ENCODE measurements at places on chromosomes 12 and 14.
A peak's percentile ranks its signal among the peaks of the same experiment; 100 is the strongest.

- DNase-seq: no peak
Measured at GRCh38 chr12:38585086-38585485, 268.5 kb downstream of the ALG10B start.

DNA sequence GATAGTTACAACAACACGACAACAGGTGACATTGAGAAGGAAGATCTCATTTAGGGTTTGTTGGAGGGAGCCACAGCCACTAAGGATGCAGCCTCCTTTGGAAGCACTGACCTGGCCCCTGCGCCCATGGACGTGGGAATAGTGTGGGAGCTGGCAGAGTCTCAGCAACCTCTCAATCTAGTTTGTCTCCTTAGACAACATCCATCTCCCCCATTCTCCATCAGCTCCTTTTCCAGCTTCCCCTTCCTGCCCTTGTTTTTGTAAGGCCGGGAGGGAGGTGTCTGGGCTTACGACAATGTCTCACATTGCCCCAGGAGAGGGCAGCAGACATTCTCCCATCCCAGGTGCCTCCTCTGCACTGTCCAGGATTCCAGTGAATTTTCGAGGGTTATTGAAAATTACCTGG lies 170.2 kb upstream of the PZP start:
- DNase-seq: no peak

- DNase-seq: peak; percentile 59
Measured at GRCh38 chr12:119100933-119101332, 77.8 kb upstream of the HSPB8 start.

GRCh38 chr14:28243600-28243999 lies 523.0 kb upstream of the FOXG1 start:
- DNase-seq: no peak

DNA sequence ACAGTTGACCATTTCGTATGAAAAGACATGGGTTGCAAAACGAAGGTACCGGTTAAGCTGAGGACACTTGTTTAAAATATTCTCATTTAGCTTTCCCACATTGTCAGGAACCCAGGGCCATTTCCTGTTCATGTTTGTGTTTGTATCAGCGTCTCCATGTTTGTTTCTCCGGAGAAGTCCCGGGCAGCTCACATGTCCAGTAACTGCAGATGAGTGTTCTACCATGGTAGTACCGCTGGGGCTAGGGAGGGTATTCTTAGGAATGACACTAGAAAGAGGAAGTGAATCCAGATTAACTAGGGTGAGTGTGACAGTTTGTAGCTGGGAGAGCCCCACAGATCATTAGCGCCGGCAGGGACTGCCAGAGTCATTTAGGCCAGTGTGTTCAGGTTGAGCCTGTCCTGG lies 50.0 kb upstream of the EVL start:
- no peak for DNase-seq

DNA sequence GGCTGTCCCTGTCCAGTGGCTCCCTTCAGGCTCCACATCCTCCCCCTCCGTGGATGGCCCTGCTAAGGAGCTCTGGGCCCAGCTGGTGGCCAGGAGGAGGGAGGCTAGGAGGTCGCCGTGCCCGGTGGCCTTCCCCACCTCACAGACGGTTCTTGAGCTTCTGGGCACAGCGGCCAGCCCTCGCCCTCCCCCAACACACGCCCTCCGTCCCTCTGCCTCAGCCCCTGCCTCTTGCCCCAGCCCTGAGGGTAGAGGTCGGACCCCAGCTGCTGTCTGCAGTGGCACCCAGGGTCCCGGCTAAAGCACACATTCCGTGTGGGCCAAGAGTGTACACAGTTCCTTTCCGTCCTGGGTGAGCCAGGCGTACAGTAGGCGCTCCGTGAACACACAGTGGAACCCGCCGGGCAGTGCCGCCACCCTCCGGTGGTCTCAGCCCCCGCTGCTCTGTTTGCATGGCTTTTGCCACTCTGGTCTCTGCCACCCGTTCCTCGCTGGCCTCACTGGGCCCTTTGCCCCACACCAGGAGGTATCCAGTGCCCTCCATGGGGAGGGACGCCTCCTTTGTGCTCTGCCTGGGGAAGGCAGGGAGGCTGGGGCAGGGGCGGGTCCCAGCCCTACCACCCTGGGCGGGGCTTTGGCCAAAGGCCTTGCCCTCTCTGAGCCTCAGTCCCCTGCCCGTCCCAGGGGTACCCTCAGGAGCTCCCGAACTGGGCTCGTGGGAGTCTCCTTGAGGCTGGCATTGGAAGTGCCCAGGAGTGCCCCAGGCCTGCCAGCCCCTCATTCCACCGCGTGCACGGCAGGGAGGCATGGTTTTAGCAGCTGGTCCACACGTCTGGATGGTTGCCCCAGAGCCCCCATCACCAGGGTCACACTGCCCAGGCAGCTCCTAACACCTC lies 13.0 kb downstream of the TRMT61A start:
- no peak for DNase-seq

DNA sequence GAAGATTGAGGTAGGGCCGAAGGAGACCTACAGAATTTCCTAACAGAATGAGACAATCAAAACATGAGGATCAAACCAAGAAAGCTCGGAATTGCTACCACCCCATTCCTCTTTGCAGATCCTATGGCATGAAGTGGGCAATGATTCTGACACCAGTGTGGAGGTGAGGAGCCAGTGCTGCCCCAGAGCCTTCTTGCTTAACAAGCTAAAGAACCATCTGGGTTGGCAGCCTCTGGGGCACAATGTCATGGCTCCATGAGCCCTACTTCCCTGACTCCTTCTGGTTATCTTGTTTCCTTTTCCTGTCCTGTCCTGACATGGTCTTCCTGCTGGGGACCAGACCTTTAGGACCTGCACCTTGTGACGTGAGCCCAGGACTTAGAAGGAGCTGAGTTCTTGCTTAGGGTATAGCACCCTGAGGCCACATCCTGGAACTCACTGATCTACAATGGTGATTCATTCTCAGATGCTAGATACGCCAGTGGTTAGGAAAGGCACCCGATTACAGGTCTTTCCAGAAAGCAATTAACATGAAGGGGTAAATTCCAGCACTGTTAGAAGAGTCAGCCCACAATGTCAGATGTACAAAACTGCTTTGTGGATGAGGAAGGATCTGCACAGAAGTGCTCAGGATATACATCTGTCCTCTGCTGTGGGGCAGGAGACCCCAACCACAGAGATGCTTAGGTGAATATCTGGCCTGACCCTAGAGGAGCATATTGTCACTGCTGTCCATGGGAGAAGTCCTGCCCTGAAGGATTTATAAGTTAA lies 324.2 kb downstream of the ZFP36L1 start:
- no peak for DNase-seq

GRCh38 chr12:105384916-105385535 lies 54.5 kb downstream of the C12orf75 start:
- DNase-seq: no peak

GRCh38 chr14:89175881-89176799 lies 240.9 kb downstream of the FOXN3 start:
- no peak for DNase-seq

- DNase-seq: no peak
Measured at GRCh38 chr12:34379142-34379541, 356.8 kb downstream of the ALG10 start.

DNA sequence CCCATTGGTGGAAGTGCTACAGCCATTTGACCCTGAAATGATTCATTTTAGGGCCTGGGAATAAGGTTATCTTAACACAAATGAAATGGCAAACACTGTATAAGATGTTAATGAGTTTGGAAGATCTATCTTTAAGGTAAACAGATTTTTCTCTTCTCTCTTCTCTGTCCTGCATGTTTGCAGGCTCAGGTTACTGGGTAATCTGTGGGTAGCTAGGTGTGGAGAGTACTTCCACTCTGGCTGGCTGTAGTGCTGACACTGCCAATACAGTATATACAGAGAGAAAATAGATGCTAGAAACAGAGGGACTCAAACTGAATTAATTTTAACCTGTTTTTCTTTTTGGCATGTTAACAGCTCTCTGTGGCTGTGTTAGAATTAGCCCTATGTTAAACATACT lies 84.6 kb downstream of the SLC38A6 start:
- no peak for DNase-seq

DNA sequence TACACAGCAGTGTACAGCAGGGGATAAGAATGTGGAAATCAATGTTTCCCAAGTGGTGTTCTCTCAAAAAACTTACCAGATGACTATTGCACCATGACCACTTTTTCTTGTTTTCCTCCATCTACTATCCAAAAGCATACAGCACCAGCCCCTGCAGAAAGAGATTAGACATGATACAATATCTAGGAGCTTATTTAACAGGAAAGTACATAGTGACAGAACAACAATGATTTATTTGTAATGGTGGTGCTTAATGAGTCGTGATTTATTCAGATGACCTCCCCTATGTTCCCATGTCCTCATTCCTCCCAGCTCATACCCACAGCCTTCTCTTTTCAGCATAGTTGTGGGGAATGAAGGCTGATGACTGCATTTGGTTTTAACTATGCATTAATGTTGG lies 413.6 kb downstream of the BTG1 start:
- no peak for DNase-seq

DNA sequence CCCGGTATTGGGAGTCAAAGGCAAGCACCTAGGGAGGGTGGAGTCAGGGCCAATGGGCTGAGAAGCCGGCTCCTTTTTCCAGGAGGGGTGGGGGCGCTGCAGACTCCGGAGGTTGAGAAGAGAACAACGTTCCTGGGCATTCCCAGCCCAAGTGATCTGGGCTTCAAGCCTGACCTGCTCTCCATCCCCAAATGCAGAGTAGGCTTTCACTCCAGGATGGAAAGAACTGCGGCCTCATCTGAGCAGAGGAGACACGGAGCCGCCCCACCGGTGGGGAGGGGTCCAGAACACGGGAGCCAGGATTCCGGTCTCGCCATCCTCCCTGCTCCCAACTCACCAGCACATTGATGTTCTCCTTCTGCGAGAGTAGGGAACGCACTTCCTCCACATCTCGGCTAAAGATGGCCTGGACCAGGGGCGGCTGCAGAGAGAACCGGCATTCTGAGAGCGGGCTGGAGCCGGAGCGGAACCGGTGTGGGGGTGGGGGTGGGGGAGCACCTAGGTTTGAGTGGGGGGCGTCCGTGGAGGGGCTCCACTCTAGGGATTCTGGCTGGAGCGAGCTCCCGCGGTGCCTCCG lies 605 bp downstream of the ANKRD52 start:
- DNase-seq: no peak

- no peak for DNase-seq
Measured at GRCh38 chr14:91835920-91836843, 31.2 kb downstream of the TC2N start.

GRCh38 chr14:102593061-102593824 lies 794 bp downstream of the RCOR1 start:
- no peak for DNase-seq

- DNase-seq: no peak
Measured at GRCh38 chr14:100585448-100586152, 1.6 kb downstream of the BEGAIN start.

GRCh38 chr14:37974421-37974820 lies 233.3 kb upstream of the SSTR1 start:
- no peak for DNase-seq

DNA sequence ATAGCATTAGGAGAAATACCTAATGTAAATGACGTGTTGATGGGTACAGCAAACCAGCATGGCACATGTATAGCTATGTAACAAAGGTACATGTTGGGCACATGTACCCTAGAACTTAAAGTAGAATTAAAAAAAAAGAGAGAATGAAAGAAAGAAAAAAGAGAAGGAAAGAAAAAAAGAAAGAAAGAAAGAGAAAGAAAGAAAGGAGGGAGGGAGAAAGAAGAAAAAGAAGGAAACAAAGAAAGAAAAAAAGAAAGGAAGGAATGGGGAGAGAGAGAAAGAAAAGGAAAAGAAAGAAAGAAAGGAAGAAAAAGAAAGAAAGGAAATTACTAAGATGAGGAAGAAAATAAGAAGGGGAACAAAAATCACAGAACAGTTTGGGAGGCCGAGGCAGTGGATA lies 925.5 kb downstream of the LRFN5 start:
- no peak for DNase-seq

- no peak for DNase-seq
Measured at GRCh38 chr12:51702587-51702986, 111.6 kb downstream of the SCN8A start.

GRCh38 chr14:69716478-69717187 lies 50.3 kb upstream of the SRSF5 start:
- no peak for DNase-seq

- DNase-seq: no peak
Measured at GRCh38 chr12:116346741-116347140, 69.2 kb upstream of the MED13L start.

DNA sequence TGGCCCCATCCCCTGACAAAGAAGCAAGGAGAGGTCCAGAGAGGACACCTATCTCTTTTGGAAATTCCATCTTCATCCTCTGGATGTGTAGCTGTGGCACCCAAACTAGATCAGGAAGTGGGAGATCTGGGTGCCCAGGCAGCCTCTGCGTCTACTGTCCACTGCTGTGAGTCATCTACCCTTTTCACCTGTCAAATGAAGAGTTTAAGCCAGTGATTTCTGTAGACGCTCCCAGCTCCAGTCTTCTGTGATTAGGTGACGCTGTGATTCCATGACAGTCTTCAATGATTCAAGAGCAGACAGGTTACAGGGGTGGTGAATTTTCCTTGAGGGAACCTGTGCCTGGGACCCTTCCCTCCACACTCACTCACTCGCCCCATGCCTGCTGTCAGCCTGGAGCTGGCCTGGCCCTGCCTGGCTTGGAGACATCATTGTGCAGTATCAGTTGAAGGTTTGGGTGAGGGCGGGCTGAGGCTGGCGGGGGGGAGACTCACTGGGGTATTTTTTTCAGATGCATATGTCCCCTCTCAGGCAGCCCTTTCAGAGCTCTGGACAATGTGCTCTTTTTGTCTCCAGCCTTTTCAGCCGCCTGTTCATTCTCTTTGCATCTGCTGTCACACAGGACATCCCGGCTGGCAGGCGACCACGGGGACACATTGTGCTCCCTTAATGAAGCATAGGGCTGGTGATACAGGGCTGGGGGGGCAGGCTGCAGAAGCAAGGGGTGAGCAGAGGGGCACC lies 56.8 kb upstream of the PARP11 start:
- DNase-seq: peak; percentile 87

DNA sequence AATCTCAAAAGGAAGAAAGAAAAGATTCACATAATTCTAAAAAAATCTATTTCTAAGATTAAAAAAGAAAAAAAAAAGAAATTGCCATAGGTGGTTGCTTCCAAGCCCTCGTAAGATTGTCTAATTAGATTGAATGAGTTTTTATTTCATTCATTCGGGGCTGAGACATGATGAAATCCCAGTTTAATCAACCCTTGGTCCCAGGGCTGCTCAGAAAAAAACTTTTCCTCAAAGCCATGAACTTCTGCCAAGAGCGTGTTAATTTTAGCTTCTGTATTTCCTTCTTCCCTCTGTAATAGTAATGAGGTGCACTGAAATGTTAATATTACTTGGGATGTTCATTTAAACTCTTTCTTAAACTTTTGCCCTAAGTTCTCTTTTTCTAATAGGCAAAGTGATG lies 62.6 kb downstream of the TMEM132D start:
- no peak for DNase-seq

- DNase-seq: no peak
Measured at GRCh38 chr12:31533470-31533869, 57.5 kb downstream of the DENND5B start.

GRCh38 chr12:7093892-7094291 lies 1.6 kb upstream of the C1R start:
- no peak for DNase-seq
